Naive B cell (primary cell): ENCODE measurements at places on chromosomes 5 and 9. TPM values are rescaled to one million over a fixed set of nuclear protein-coding genes. Genes with fewer than 3 reads are reported as not detected.

GRCh38 chr5:72107131-72107900, at the start of gene MAP1B:
Gene MAP1B (plus strand): TSS chr5:72107475. CDS start chr5:72107532, 57 bp downstream.
- H3K27me3 ChIP-seq: peaks cover 31% of the 10 kb centered on the region
- no peak for DNase-seq
- peak within 1 kb of the TSS; percentile 86 for H3K4me3 ChIP-seq
- no peaks in the 10 kb centered on the region for H3K36me3 ChIP-seq
- no peak within 1 kb of the TSS for H3K27ac ChIP-seq

The ANKRA2 gene
- 34.4 TPM for polyA plus RNA-seq

GRCh38 chr5:131848662-131849061, 51.8 kb upstream of the FNIP1 start:
- no peak overlapping the region for H3K4me3 ChIP-seq
- H3K27ac ChIP-seq: no peak overlapping the region
- H3K27me3 ChIP-seq: no peaks in the 10 kb centered on the region
- no peak for DNase-seq

The RGS3 gene
- 5.7 TPM for polyA plus RNA-seq

The ELOVL7 gene
- 0.17 TPM for polyA plus RNA-seq
